Fibroblast of mammary gland (primary cell): ENCODE measurements at places on chromosomes 6 and 20.

- no peak for DNase-seq
These were observed 58.7 kb downstream of the INSM1 start for GRCh38 chr20:20426655-20426907.

- peak; percentile 71 for DNase-seq
These were observed 101.9 kb downstream of the CD109 start for GRCh38 chr6:73797861-73798260.

- DNase-seq, result no peak
These were observed 1.7 kb downstream of the CAP2 start for GRCh38 chr6:17395112-17395511.

- DNase-seq, result peak; percentile 49
These were observed 898.9 kb upstream of the EYS start for GRCh38 chr6:66605971-66606370.

DNA sequence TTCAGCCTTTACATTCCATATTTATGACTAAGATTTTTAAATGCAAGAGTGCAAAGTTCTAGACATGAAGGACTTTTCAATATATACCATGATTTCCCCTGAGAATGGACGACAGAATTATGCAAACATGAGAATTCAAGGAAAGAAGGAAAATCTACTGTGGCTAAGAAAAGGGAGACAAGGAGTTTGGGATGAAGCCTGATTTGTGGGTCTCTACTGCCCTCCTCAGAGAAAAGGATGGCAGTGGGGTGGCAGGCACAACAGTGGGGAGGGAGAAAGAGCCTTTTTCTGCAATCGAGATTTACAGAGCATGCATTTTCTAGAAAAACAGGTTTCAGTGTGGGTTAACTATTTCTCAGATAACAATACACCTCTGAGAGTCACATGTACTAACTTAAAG, 466.9 kb upstream of the NRSN1 start:
- DNase-seq, result peak; percentile 25

DNA sequence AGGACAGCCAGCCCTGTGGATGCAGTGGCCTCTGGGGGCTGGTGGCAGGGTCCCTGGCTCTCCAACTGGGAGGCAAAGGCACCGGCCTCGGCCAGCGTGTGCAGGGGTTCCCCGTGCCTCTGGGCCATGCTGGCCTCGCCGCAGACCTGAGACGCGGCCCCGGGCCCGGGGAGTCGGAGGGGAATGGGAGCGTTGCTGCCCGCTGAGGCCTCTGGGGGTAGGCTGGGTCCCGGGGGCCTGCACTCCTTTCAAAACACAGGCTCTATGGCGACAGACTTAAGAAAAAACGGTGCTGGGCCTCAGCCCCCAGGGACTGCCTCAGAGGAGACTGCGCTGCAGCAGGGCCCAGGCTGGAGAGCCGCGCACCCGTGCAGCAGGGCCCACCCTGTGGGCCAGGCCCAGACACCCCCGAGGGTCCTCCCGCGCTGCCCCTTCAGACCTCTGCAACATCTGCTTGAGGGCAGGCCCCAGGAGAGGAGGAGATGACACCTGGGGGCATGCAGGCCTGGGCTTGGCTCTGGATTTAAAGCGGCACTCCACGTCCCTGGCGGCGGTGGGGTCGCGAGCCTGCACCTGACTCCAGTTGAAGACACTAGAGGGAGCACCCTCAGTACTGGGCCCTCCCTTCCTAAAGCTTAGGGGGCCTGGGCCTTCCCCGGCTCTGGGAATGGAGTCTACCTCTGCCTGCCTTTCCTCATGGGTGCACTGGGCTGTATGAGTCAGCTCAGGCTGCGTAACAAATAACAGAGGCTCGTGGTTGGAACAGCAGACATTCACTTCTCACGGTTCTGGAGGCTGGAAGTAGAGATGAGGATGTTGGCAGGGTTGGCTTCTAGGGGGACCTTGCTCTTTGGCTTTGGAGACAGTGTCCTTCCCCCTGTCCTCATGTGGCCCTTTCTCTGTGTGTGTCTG, 117.4 kb upstream of the RPS6KA2 start:
- DNase-seq, result no peak

GRCh38 chr6:77620278-77620882, 32.5 kb upstream of the MEI4 start:
- DNase-seq, result no peak

- no peak for DNase-seq
These were observed 222.7 kb downstream of the PHACTR1 start for GRCh38 chr6:12939314-12939713.

DNA sequence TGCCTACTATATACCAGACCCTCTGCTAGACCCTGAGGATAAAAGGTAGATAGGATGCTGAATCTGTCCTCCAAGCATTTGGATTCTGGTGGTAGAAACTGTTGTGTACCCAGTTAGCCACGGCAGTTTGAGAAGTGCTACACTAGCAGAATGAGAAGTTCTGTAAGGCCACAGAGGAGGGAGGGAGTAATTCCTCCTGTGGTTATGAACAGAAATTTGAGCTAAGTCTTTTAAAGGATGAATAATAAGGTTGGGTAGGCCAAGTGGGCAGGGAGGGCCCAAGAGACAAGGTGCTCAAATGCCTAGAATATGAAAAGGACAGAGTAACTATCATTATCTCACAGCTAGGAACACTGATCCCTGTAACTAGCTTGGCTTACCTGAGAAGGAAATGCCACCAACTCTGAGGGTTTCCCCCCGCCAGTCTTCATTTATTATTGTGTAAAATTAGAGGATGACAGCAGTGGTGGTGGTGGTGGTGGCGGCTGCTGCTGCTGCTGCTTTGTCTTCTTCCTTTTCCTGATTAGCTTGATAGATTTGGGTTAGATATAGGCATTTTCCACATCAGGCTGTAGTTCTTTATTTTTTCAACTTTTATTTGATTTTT, 243.3 kb downstream of the PRL start:
- no peak for DNase-seq

- no peak for DNase-seq
These were observed 140.9 kb downstream of the EDN3 start for GRCh38 chr20:59441306-59441705.

GRCh38 chr6:8057263-8057662, 6.9 kb downstream of the BLOC1S5 start:
- no peak for DNase-seq

DNA sequence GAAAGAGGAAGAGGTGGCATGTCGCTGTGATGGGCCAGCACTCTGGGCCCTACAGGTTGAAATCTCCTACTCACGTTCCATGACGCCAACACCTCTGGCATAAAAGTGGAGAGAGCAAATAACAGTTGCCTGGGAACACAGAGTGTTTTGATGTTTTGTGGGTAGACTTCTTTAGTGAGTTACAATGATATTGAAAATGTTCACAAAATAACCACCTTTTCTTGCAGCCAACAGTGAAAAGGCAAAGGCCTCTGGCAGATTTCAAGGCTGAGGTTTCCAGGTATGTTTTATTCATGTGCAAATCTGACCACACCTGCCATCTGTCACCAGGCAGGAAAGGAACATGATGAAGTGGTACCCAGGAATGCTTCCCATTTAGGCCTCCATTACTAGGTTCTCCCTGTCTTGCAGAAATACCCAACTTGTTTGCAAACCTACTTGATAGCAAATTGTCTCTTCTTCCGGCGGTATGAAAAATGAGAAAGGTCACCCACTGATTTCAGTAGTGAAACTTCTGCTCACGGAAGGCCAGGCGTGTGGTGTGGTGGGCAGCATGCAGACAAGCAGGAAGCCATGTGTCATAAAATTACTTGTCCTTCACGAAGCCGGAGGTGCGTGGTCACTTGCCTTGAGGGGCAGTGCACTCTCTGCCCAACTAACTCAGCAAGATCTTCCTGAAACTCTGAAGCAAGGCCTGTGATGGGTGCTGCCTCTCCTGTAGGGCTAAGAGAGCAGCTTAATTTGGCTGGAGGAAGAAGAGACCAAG, 299.1 kb upstream of the PRDM1 start:
- no peak for DNase-seq

DNA sequence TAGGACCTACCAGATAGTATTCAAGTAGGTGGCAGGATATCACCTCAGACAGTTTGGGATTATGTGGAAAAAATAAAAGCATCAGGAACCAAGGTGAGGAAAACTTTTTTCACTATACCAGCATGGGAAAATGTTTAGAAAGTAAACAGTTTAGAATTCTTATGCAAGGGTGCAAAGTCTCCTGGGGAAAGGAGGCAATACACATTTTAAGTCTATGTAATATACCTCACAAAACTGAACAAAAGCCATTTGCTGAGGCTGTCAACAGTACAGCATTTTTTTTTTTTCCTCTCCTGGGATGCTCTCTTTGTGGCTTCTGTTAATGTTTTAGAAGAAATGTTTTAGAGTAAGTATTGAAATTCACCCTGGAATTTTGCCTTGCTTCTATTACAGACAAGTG, 73.5 kb downstream of the PHF3 start:
- DNase-seq, result no peak

DNA sequence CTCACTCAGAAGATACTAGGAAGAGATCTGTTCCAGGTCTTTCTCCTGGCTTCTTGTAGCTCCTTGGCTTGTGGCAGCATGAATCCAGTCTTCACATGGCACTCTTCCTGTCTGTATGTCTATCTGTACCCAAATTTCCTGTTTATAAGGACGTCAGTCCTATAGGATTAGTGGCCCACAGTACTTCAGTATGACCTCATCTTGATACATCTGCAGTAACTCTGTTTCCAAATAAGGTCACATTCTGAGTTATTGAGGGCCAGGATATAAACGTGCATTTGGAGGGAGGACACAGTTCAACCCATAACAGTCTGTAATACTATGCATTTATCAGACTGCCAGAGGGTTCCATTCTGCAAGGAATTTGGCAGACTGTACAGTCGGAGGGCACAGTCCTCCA, 57.6 kb upstream of the DYNLRB1 start:
- peak; percentile 9 for DNase-seq

DNA sequence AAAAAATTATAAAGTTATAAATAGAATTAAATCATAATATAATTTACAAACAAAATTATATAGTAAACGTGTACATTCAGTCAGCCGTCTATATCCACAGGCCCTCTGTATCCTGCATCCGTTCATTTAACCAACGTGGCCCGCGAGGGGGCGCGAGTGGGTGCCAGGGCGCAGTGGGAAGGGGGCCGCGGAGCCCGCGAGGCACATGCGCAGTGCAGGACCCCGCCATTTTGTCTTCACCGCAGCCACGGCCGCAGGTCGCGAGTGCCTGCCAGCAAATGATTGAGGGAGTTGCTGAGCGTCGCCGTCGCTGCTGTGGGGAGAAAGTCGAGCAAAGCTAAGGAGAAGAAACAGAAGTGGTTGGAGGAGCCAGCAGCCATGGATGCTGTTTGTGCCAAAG, 53.4 kb upstream of the ECI2 start:
- DNase-seq, result no peak

DNA sequence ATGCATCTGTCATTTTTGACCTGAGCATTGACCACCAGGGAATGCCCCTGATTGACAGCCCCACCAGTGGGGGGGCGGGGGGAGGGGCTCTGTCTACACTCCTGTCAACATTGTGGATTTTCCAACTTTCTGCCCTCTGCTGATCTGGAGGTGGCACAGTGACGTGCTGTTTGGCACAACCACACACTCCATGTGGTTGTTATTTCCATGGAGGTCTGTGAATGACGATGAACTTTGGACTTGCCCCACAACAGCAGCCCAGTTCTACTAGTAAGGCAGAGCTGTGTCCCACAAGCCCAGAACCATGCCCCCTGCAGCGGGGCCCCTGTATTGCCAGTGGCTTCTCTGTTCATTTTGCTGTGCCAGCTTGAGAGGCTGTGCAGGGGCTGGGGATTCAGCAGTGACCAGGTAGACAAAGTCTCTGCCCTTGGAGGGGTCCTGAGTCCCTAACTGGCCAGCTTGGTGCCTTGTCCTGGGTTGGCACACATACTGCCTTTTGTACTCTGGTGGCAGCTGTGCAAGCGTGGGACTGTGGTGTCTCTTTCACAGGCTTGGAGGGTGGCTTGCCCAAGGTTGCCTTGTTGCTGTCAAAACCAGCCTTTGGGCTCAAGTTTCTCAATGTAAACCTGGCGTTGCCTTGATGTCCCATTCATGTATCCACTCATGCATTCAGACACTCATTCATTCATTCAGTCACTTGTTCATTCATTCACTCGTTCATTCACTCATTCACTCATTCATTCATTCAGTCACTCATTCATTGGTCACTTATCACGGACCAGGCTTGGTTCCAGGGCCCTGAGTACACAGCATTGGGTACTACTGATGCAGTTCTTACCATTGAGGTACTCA, 108.5 kb downstream of the SYCP2 start:
- no peak for DNase-seq

- DNase-seq, result no peak
These were observed 23.6 kb downstream of the FOXO3 start for GRCh38 chr6:108584323-108584722.

DNA sequence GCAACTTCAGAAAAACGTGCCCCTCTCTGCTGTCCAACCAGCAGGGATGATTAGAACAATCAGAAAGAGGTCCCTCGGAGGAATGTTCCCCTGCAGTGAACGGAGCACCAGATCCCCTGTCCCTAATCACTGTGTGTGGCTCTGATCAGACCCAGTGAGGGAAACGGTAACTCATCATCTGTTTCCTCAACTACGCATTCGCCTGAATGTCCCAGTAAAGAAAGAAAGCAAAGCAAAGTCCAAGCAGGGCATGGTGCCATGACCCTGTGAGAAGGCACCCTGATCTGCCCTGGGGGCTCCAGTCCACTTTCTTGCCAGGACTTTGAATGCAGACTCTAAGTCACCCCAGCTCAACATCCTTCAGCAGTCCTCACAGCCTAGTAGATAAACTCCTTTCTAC, 149.2 kb downstream of the LY86 start:
- DNase-seq, result no peak

DNA sequence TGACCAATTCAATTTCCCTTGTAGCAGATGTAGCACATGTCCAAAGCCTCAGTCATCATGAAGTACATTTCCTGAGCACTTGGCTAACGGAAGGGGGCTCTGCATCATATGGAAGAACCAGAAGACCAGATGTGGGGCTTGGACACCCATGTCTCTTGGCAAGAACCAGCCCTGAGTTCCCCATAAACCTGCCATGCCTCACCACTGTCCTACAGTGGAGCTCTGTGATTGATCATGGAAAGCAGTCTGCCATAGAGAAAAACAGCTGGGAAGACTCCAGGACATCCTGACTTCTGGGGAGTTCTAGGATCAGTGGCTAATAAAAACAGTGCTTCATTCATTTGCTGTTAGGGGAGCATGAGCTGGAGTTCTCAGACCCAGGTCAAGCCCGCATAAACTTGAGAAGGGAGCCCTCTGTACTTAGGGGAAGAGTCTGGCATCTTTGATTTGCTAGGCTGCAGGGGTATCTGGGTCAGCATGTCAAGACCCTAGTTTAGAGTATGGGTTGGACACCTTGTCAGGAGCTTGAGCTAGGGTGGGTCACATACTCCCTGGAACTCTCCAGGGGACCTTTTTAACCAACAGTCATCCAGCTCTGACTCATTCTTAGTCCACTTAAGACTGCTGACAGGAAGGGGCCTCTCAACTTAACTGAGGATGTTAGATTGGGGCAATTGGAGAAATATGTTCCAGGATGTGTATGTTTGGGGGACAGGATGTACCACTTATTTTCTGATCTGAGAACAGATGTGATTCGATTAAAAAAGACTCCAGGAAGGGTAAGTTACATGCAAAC, 26.3 kb upstream of the TRAM2 start:
- peak; percentile 92 for DNase-seq

- no peak for DNase-seq
These were observed 79.2 kb downstream of the SMOC2 start for GRCh38 chr6:168520233-168520632.

GRCh38 chr6:152426276-152426675, 210.9 kb downstream of the SYNE1 start:
- DNase-seq, result no peak

- peak; percentile 63 for DNase-seq
These were observed 1.5 kb downstream of the BICRAL start for GRCh38 chr6:42783177-42783875.

GRCh38 chr6:41424370-41425058, 89.1 kb downstream of the NCR2 start:
- DNase-seq, result peak; percentile 74
